Right renal cortex interstitium (tissue), 3 donors: ENCODE measurements at places on chromosomes 3 and 15.
A peak's percentile ranks its signal among the peaks of the same experiment; 100 is the strongest.

- DNase-seq: no peak
These were observed 53.9 kb downstream of the NIPA2 start for GRCh38 chr15:22892333-22892732.

GRCh38 chr3:89232155-89232554 is 124.7 kb downstream of the EPHA3 start:
- no peak for DNase-seq

DNA sequence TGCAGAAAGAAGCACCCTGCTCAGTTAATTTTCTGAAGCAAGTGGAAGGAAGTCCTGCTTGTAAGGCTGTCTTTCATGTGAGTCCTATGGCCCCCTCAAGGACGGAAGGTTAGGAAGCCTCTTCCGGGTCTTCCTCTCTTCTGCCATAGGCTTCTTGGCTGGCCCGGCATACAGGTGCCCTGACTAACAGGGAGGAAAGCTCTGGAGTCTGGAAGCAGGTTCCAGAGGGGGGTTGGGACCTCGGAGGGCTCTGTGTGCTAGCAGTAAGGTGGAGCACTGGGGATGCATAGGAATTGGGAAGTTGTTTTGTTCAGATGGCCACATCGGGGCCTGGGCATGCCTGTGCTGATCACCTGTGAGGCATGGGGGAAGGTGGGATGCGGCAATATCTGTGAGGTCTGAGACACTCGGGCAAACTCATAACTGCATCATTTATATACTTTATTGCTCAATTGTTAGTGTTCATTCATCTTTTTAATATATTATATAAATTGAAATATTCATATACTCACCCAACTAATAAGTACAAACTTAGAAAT is 49.6 kb downstream of the TRAK1 start:
- DNase-seq: no peak

- DNase-seq: no peak
These were observed 925.7 kb downstream of the EPHA3 start for GRCh38 chr3:90032980-90033641.

DNA sequence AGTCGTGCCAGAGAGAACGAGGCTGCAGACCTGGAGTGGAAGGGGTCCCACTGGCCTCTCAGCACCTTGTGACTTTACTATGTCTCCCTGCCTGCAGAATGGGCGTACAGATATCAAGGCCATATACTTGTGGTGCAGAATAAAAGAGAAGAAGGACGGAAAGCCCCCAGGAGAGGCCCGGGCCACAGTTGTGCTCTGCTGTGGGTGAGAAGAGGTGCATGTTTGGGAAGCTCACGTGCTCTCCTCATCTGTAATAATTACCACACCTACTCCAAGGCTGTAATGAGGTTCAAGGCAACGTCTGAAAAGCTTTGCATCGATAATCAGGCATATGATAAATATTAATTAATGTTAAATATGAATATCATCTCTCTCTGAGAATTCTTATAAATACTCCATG is 58.0 kb downstream of the MGLL start:
- DNase-seq: no peak

- DNase-seq: no peak
These were observed 14.5 kb downstream of the EMC4 start for GRCh38 chr15:34239151-34239808.

GRCh38 chr3:89315750-89316470 is 208.5 kb downstream of the EPHA3 start:
- DNase-seq: no peak

GRCh38 chr3:110413807-110414748 is 657.5 kb upstream of the NECTIN3 start:
- DNase-seq: no peak

GRCh38 chr3:161941891-161942290 is 445.3 kb downstream of the OTOL1 start:
- DNase-seq: no peak

DNA sequence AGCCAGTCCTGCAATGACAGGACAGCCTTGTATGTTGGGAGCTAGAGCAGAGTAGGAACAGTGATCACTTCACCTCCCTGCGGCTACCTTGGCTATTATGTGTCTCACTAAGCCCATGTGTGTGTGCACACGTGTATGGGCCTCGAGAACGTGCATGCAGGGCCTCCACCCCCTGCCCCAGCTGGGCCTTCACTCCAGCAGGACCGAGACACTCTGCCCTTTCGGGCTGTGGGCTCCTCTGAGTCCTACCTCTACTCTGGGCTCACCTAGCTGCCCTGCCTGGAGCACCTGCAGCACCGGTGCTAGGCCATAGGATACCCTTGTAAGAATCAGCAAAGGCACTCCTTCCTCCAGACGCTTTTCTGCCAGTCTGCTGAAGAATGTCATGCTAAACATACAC is 77.5 kb downstream of the LINGO1 start:
- DNase-seq: no peak

DNA sequence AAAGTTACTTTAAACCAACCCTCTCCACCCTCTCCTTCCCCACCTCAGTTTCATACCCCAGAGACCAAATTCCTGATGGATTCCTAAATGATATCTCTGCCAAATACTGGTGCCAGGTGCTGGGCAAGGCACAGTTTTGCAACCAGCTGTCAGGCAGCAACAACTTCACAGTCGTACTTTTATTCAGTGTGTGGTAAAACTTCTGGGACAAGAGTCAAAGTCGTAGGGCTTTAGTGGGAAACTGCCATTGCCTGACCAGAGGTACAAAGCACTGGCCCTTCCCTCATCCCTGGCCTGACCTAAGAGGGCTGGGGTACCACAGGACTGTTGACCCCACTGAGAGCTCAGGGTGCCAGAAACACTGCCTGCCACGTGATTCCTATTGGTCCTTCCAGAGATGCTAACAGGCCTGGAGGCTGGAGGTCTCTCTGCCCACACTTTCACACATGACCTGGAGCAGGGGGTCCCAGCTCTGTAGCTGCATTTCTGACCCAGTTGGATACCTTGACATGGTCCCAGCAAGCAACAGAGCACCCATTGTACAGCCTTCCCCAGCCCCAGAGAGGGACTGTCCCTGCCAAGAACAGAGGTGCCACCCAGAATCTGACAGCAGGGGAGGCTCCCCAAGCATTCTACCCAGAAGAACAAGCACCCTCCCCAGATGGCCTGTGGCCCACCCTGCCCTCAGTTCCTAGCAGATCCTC is 59.9 kb downstream of the LIPC start:
- DNase-seq: no peak

- DNase-seq: no peak
These were observed 7.8 kb downstream of the CSK start for GRCh38 chr15:74789741-74790079.

DNA sequence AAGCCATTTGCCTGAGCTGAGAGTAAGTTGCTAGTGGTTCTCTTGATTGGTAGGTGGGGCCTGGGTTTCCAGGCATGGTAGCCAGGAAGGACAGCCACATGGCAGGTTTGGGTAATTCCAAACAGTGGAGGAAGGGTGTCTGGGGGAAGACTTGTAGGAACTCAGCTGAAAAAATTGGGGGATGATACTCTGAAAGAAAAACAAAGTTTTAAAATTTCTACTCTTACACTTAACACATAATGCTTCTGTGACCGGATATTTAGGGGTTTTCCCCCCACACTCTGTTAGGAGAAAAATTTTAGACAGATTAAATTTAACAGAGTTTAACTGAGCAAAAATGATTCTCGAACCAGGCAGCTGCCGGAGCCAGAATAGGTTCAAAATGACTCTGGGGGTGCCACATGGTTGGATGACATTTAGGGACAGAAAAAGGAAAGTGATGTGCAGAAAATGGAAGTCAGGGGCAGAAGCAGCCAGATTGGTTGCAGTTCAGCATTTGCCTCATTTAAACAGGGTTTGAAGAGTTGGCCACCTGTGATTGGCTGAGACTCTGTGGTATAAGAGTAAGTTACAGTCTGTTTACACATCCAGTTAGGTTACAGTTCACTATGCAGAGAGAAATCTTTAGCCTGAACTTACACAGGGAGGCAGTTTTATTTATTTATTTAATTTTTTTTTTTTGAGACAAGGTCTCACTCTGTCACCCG is 8.1 kb downstream of the B2M start:
- DNase-seq: no peak

- DNase-seq: peak; percentile 59
These were observed 12.5 kb upstream of the MORF4L1 start for GRCh38 chr15:78859971-78860719.

DNA sequence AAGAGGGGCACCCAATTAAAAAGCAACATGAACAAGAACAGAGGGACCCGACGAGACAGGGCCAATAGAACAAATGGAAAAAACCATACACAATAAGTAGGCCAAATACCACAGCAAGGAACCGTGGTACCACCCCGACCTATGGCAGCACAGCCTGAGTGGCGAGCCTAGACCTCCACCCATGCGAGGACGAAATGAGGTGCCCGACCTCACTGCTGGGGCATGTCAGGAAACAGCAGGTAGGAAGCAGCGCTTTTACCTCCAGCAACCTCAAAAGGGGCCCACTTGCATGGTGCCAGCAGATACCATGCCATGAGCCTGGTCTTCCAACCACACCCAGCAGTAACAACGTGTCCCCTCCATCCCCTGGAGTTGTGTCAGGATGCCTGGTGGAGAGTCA is 77.9 kb downstream of the PCSK6 start:
- no peak for DNase-seq

- DNase-seq: no peak
These were observed 596 bp upstream of the SGO1 start for GRCh38 chr3:20186600-20187004.

DNA sequence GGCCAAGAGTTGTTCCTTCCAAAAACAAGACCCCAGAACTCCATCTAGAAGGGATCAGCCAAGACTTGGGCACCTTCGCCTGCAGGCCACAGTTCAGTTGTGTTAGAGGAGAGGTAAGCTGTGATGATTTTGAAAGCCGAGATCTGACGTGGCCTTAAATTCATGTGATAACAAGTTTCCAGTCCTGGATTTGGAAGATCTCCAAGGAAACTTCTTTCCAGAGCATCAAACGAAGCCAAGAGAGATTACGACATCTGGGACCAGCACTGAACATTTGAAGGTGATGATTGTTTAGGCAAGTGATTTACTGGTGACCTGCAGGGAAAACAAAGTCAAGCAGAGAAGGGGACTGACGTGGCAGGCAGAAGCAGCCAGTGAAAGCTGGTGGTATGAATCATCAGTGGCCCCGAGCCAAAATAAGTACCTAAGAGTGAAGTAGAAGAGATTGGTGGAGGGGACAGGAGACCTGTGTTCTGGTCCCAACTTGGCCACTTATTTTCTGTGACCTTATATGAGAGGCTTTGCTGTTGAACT is 339.0 kb upstream of the PROK2 start:
- DNase-seq: no peak

GRCh38 chr15:25242957-25243799 is 195.6 kb downstream of the UBE3A start:
- DNase-seq: no peak

DNA sequence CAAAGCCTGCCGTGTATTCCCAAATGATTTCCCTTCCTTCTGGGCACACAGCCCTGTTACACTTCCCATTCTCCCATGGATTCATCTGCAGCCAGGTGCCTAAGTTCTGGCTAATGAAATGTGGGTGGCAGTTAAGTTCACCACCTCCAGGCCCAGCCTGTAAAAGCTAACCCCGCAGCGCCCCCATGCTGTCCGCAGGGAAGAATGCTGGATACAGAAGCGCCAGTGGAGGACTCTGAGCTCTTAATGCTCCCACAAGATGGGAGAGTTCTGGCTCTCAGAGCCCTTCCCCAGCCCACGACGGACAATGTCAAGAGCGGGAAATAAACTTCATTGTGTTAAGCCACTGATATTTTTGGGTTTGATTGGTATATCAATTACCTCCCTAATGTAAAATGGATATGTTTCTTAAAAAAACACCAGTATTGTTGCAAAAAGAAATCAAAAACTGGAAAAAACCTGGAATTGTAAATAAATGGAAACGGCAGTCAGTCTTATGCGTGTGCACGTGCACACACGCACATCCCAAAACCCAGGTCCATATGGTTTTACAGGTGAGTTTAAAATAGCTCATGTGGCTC is 37.7 kb upstream of the FGD5 start:
- DNase-seq: no peak

GRCh38 chr3:148584438-148584837 is 113.3 kb upstream of the AGTR1 start:
- no peak for DNase-seq

- DNase-seq: no peak
These were observed 122.8 kb downstream of the TAFA4 start for GRCh38 chr3:68809596-68809995.

DNA sequence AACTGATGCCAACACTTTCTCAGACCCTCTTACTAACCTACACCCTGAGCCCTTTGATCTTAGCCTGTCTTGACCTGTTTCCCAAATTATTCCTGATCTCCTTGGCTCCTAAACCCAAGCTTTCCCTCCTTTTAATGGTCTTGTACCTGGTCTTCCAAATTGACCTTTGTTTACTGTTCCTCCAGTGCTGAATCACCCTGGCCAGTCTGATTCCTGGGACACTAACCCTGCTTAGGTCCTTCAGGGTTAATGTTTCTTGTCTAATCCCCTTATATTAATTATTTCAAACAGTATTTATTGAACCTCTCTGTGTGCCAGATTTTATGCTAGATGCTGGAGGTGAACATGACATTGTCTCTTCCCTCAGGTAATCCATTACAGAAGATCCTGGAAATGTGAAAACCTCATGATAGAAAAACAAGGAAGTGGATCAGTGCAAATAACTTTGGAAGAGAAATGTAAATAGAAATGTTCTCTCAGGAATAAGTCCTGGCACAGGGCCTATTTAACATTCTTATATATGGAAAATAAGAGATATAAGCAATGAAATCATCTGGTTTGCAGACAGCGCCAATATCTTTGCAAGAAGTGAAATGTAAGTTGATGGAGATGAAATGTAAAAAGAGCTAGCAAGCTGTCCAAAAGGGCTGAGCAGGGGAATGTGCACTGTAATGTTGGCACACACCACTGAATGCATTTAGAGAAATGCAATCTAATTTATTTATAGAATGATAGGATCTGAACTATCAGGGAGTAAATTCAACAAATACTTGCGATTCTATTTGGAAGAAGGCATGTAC is 20.7 kb downstream of the HGD start:
- no peak for DNase-seq

DNA sequence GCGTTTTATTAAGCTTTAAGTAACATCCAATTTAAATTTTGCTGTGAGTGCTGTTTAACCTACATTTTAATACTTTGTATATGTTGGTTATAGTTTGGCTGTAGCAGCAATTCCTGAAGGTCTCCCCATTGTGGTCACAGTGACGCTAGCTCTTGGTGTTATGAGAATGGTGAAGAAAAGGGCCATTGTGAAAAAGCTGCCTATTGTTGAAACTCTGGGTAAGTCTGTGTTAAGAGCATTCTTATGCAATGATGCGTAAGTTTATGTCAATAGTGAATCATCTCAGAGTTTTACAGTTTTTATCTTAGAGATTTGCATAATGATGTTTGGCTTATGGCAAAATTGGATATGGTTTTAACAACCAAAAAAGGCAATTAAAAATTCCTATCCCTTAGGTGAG is 62.7 kb downstream of the ASTE1 start:
- DNase-seq: no peak

GRCh38 chr3:106263011-106263410 is 394.2 kb upstream of the CBLB start:
- no peak for DNase-seq
